ENCODE measurements at places on chromosomes 5 and 9. TPM values are rescaled to one million over a fixed set of nuclear protein-coding genes. Genes with fewer than 3 reads are reported as not detected.

DNA sequence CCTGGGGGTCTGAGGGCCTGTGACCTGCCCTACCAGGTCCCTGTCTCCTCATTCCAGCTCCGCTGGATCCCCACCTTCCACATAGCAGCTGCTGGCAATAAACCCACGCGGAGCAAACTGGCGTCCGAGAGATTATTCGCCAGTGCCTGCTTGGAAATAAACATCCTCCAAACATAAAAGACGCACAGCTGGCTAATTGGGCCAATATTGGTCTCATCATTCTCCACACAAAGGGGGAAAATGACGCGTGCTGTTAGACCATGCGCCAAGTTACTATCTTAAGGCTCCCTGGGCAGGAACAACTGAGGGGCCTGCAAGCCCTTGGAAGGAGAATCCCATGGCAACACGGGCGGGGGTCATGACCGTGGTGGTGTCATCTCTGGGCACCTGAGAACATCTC is 73.3 kb upstream of the SARDH start:
- no peak for DNase-seq

- no peak for DNase-seq
These were observed 109.9 kb downstream of the RFX3 start for GRCh38 chr9:3415906-3416305.

RNF180 gene
- total RNA-seq = 6.3 TPM

SPEF2 gene
- 5.0 TPM for total RNA-seq

- peak; percentile 45 for DNase-seq
These were observed 297.1 kb upstream of the C9orf72 start for GRCh38 chr9:27870404-27870803.

GRCh38 chr5:116375926-116376325 is 198.7 kb downstream of the SEMA6A start:
- DNase-seq = no peak

GRCh38 chr5:141903261-141903660 is 20.4 kb upstream of the DELE1 start:
- DNase-seq = no peak

DNA sequence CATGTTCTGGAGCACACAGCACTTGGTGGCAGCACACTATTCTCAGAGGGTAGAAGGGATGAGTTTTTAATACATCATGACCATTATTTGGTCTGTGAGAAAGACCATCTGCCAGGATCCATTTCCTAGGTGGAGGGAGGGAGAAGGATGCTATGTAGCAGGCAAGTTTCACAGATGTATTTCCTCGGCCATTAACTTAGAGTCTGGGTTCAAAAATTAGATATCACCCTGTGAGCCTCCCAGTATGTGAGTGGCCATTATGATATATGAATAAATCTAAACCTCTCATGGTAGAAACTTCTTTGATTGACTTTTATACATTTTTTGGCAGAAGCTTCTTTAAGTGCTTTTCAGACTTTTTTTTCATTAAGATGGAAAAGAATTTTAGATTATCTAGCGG is 133.9 kb downstream of the SREK1 start:
- DNase-seq = no peak

- no peak for DNase-seq
These were observed 380.8 kb downstream of the SPATA31D1 start for GRCh38 chr9:82369251-82369945.

Data from H4 (cell line).